Breast epithelium (tissue), 4 donors: ENCODE measurements at places on chromosomes 16 and 17.

DNA sequence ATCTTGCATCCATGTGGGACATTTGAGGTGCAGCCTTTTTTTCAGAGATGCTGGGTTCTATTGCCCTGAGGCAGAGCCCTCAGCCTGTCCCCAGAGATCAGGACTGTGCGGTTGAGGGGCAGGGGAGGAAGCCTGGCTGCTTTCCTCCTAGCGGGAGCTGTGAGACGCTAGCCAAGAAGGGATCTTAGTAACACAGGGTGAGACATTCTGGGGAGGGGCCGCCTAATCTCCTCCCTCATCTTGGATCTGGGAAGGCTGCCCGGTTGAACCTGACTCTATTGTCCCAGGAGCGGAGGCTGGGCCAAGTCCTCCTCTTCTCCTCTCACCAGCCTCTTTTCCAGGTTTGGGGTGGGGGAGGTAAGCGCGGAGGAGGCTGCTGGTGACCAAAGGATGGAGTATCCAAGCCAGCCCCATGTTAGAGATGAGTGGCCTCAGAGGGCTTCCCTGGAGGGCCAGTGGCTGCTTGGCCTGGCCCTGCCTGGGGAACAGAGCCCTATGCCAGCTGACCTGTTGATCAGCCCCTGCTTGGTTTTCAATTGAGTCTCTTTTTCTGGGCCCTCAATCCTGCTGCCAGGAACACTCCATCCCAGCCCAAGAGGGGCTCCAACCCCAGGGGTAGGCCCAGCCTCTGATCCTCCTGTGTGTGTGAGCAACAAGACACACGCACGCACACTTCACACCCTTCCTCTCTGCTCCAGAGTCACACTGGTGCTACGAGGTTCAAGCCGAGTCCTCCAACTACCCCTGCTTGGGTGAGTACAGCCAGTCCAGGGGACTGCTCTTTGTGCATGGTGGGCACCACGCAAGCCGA, 5.0 kb downstream of the CA4 start:
- no peaks in the 10 kb centered on the region for H3K4me1 ChIP-seq
- no peak overlapping the region for H3K4me3 ChIP-seq

DNA sequence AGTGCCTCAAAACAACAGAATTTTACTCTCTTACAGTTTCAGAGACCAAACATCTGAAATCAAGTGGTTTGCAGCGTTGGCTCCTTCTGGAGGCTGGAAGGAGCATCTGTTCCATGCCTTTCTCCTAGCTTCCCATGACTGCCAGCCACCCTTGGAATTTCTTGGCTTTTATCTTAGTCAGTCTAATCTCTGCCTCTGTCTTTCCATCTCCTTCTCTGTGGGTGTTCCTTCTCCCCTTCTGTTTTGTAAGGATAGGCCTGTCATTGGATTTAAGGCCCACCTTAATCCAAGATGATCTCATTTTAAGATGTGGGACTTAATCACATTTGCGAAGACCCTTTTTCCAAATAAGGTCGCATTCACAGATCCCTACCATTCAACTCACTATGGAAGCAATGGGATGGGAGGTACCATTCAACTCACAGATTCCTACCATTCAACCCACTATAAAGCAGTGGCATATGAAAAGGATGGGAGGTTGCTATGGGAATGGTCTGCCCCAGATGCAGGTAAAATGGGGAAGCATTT, 321.8 kb downstream of the WWOX start:
- no peak overlapping the region for H3K4me3 ChIP-seq
- no peaks in the 10 kb centered on the region for H3K36me3 ChIP-seq
- H3K4me1 ChIP-seq: no peaks in the 10 kb centered on the region
- H3K27me3 ChIP-seq: no peaks in the 10 kb centered on the region
- no peak for DNase-seq

DNA sequence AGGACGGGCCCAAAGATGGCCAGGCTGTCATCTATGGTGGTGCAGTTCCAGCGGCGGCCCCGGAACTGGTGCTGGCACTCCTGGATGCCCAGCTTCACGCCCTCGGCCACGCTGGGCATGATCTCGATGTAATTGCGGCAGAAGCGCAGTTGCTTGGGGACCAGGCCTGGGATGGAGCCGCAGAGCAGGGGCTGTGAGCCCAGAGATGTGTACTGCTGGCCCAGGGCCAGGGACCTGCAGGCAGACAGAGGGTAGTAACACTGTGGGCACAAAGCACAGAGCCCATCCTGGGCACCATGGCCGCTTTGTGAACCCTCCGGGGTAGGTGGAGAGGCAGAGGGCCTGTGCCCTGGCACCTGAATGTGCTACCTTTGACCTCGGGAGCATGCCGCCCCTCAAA, 44.8 kb downstream of the WNT3 start:
- H3K4me1 ChIP-seq: no peaks in the 10 kb centered on the region
- no peak overlapping the region for H3K4me3 ChIP-seq
- no peak overlapping the region for H3K27ac ChIP-seq
- no peaks in the 10 kb centered on the region for H3K27me3 ChIP-seq
- H3K36me3 ChIP-seq: no peaks in the 10 kb centered on the region

- DNase-seq: no peak
- no peaks in the 10 kb centered on the region for H3K36me3 ChIP-seq
- H3K27ac ChIP-seq: no peak overlapping the region
These were observed 235.8 kb upstream of the CDH8 start for GRCh38 chr16:62272035-62272434.

- no peaks in the 10 kb centered on the region for H3K36me3 ChIP-seq
- H3K4me3 ChIP-seq: no peak overlapping the region
- no peaks in the 10 kb centered on the region for H3K27me3 ChIP-seq
- no peak for DNase-seq
- H3K27ac ChIP-seq: no peak overlapping the region
These were observed 132.6 kb upstream of the CACNG5 start for GRCh38 chr17:66702106-66702936.

DNA sequence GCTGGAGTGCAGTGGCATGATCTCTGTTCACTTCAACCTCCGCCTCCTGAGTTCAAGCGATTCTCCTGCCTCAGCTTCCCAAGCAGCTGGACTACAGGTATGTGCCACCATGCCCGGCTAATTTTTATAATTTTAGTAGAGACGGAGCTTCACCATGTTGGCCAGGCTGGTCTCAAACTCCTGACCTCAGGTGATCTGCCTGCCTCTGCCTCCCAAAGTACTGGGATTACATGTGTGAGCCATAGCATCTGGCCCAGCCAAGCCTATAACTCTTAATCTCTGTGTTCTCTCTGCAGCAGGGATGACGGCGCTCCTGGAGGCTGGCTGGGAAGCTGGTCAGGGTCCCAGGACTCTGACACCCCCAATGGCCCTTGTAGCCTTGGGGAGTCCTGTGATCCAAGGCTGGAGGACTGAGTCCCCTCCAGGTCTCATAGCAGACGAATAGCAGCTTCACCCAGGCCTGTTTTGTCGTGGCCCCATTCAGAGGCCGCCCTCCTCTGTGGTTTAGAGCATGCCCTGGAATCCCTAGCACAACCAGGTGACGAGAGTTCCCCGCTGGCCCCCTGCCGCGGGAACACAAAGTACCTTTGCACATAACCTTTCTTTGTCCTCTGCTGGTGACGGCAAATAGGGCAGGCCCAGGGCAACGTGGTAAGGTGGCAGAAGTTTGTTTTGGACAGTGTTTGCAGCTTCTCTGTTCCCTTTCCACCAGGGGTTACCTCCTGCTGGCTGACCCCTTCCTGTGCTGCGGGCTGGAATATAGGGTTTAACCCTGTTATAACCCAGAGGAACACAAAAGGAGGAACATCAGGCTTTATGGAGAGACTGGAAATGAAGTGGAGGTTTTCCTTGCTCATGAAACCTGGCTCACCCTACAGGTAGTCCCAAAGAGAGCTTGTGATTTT, 43.0 kb upstream of the TOB1 start:
- no peaks in the 10 kb centered on the region for H3K27me3 ChIP-seq
- no peaks in the 10 kb centered on the region for H3K36me3 ChIP-seq
- peaks cover 38% of the 10 kb centered on the region for H3K4me1 ChIP-seq
- H3K4me3 ChIP-seq: no peak overlapping the region
- DNase-seq: peak; percentile 92

GRCh38 chr17:10211666-10212065, 13.3 kb upstream of the GAS7 start:
- H3K27me3 ChIP-seq: no peaks in the 10 kb centered on the region
- H3K4me3 ChIP-seq: no peak overlapping the region
- H3K4me1 ChIP-seq: no peaks in the 10 kb centered on the region
- no peak overlapping the region for H3K27ac ChIP-seq
- no peaks in the 10 kb centered on the region for H3K36me3 ChIP-seq
- DNase-seq: no peak

DNA sequence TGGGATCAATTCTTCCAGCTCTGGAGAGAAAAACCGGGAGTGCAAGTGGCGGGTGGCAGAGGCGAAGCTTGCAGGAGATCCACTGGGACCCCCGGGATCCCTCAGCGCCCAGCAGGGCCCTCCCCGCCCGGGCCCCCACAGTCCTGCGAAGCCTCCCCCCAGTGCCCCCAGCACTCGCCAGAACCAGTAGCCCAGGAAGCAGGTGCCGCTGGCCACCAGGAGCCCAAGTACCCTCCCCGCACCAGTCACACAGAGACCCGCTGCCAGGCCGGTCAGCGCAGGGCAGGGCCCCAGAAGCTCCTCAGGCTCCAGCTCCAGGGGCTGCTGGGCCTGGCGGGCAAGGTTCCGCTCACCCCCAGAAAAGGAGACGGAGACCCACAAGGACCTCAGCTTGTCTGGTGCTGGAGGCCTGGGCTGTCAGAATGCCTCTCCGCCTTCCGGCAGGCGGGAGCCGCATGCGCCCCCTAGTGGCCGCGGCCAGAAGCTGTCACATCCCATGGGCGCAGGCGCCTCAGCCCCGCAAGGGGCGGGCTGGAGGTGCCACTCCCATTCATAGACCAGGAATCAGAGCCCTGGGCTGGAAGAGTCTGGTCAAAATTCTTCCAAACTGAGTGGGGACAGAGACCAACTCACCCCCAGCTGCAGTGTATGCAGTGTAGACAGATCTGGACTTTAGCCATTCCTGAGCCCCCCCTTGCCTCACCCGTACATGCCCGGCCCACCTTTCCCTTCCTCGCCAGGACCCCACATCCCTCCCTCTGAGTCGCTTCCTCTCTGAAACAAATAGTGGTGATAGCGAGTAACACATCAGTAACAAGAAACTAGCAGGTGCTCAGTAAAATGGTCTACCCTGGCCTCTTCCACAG, 1002.3 kb downstream of the KCNJ18 start:
- H3K4me3 ChIP-seq: no peak overlapping the region
- no peaks in the 10 kb centered on the region for H3K4me1 ChIP-seq
- no peak for DNase-seq

DNA sequence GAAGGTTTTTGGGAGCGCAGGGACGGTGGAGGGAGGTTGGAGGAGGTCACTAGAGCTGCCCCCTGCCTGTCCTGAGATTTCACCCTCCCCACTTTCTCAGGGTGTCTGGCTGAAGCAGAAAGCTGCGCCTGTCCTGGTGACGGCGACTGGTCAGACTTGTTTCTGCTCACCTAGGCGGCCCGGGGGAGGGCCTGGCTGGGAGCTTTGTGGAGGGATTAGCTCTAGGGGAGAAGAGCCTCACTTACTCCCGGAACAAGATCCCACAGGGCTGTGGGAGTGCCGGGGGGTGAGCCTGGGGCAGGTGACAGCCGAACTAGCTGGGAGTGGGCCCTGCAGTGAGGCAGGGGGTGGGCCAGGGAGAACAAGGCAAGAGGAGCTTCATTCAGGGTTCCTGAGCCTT, 11.5 kb downstream of the NHERF1 start:
- H3K27ac ChIP-seq: peak overlapping the region; percentile 90
- no peaks in the 10 kb centered on the region for H3K36me3 ChIP-seq
- DNase-seq: peak; percentile 88
- H3K27me3 ChIP-seq: no peaks in the 10 kb centered on the region

- no peaks in the 10 kb centered on the region for H3K27me3 ChIP-seq
- no peaks in the 10 kb centered on the region for H3K4me1 ChIP-seq
- no peak overlapping the region for H3K4me3 ChIP-seq
- DNase-seq: no peak
- no peak overlapping the region for H3K27ac ChIP-seq
These were observed 41.6 kb downstream of the CCDC42 start for GRCh38 chr17:8703001-8703400.

DNA sequence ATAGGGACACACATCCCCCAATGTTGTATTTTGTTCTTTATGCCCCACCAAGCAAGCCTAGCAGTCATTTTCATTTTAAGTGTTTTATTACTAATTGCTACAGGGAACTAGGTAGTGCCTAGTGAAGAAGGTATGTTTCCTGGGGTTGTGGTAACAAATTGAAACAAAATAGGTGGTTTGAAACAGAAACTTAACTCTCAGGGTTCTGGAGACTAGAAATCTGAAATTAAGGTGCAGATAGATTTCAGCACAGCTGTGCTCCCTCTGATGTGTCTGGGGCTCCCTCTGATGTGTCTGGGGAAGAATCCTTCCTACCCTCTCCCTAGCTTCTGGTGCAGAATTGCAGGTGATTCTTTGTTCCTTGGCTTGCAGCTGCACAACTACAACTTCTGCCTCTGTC, 390.1 kb downstream of the ZFHX3 start:
- H3K27me3 ChIP-seq: no peaks in the 10 kb centered on the region
- no peaks in the 10 kb centered on the region for H3K4me1 ChIP-seq
- no peak for DNase-seq
- no peak overlapping the region for H3K27ac ChIP-seq
- H3K36me3 ChIP-seq: no peaks in the 10 kb centered on the region
- no peak overlapping the region for H3K4me3 ChIP-seq
